GF-D8 (cell line): ENCODE measurements at places on chromosomes 5 and 9.

GRCh38 chr9:89872426-89872912 lies 267.7 kb downstream of the GADD45G start:
- DNase-seq = no peak

- DNase-seq = no peak
Observed at GRCh38 chr5:91864962-91865361, 481.8 kb upstream of the ARRDC3 start.

- no peak for DNase-seq
Observed at GRCh38 chr5:57681942-57682341, 199.3 kb upstream of the ACTBL2 start.

- no peak for DNase-seq
Observed at GRCh38 chr5:9766581-9766980, 136.4 kb upstream of the TAS2R1 start.

GRCh38 chr9:72506615-72507014 lies 14.8 kb upstream of the TMC1 start:
- DNase-seq = no peak

- no peak for DNase-seq
Observed at GRCh38 chr5:172971482-172971881, 12.1 kb upstream of the ATP6V0E1 start.

DNA sequence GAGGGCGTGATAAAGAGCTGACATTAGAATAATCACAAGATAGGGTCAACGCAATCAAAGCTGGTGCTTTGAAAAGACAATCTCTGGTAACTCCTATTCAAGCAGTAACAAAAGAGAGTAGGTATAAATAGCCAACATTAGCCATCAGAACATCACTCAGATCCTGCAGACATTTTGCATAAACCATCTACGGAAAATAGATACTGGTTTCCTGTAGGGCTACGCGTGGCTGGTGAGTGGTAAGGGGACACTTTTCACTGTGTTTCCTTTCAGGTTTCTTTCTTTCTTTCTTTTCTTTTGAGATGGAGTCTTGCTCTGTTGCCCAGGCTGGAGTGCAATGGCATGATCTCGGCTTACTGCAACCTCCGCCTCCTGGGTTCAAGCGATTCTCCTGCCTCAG lies 22.3 kb downstream of the TTF1 start:
- DNase-seq = no peak

DNA sequence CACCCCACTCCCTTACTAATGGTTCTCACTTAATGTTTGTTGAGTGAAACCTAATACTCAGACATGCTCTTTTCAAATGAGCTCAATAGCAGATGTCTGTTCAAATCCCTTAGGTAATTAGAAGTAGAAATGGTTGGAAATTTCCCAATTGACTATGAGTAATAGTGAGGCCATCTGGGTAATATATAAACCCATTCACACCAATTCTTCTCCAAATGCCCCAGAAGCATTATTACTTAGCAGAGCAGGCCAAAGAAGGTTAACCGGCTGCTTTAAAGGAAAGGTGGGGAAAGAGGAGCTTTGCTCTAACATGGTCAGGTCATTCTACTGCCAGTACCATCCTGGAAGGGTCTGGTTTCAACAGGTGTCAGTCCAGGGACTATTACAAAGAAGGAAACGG lies 119.5 kb upstream of the MTAP start:
- no peak for DNase-seq

DNA sequence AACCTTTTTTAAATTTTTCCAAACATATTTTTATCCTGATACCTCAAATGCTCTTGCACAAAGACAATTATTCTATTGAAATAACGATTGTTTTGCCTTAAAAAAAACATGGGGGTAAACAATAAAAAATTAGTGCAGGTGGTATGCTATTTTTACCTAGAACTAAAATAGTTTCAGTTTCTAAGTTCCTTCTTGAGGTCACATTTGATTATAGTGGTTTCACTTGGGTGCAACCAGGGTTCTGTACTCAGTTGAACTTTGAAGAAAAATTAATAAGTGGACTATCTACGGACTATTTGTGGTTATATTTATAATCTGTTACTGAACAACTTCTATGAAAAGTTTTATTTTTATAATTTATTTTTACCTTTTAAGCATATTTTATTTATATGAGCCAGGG lies 387.1 kb upstream of the IZUMO3 start:
- DNase-seq = no peak

DNA sequence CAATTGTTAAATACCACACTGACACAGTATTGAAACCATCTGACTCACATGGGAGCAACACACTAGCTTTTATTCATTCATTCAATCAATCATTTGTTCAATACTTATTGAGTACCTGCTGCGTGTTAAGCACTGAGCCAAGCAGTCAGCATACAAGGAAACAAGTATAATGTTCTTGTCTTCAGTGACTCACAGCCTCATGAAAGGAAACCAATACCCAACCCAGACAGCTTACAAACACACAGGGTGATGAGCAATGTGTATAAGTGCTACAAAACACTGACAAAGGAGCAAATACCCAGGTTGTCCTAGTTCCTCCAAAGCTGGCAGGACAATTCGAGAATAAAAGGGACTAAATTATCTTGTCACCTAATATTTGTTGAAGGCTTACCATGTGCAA lies 67.6 kb upstream of the RASEF start:
- no peak for DNase-seq

DNA sequence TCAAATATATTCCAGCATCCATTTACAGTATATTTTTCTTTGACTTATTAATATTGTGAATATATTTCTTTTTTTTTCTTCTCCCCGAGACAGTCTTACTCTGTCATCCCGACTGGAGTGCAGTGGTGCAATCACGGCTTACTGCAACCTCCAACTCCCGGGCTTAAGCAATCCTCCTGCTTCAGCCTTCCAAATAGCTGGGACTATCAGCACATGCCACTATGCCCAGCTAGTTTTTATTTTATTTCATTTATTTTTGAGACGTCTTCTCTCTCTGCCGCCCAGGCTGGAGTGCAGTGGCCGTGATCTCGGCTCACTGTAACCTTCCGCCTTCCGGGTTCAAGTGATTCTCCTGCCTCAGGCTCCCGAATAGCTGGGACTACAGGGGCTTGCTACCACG lies 7.4 kb upstream of the GLIPR2 start:
- DNase-seq = peak; percentile 34

DNA sequence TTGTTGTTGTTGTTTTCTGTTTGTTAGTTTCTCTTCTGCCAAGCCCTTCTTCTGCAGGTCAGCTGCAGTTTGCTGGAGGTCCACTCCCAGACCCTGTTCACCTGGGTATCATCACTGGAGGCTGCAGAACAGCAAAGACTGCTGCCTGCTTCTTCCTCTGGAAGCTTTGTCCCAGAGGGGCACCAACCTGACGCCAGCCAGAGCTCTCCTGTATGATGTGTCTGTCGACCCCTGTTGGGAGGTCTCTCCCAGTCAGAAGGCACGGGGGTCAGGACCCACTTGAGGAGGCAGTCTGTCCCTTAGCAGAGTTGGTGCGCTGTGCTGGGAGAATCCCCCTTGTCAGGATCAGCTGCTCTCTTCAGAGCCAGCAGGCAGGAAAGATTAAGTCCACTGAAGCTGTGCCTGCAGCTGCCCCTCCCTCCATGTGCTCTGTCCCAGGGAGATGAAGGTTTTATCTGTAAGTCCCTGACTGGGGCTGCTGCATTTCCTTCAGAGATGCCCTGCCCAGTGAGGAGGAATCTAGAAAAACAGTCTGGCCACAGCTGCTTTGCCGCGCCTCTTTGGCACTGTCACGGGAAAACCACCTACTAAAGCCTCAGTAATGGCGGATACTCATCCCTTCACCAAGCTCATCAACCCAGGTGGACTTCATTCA lies 299.2 kb downstream of the EDIL3 start:
- no peak for DNase-seq

- DNase-seq = no peak
Observed at GRCh38 chr9:70049236-70049635, 5.6 kb downstream of the MAMDC2 start.

- DNase-seq = no peak
Observed at GRCh38 chr5:16740811-16741392, 124.1 kb upstream of the RETREG1 start.

GRCh38 chr9:127389381-127390247 lies 7.4 kb upstream of the SLC2A8 start:
- DNase-seq = no peak

GRCh38 chr5:139875957-139876356 lies 80.3 kb downstream of the PSD2 start:
- no peak for DNase-seq

- DNase-seq = no peak
Observed at GRCh38 chr5:115455301-115455707, 89.3 kb downstream of the FEM1C start.

DNA sequence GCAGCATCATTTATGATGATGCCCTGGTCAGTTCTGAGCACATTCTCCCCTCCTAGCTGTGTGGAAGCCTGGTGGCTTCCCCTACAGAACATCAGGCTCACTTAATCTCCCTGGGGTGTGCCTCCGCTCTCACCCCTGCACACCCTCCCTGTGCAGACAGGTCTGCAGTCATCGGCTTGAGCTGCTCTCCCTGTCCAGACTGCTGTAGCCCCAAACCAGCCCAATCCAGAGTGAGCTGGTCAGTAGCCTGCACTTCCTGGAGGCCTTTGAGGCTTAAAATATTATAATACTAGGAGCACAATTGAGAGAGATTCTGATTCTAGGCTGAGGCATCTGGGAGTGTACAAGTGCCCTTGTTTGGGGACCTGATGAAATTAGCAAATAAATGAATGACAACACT lies 60.2 kb downstream of the PPARGC1B start:
- no peak for DNase-seq

- DNase-seq = no peak
Observed at GRCh38 chr5:160174780-160175437, 54.4 kb upstream of the FABP6 start.

DNA sequence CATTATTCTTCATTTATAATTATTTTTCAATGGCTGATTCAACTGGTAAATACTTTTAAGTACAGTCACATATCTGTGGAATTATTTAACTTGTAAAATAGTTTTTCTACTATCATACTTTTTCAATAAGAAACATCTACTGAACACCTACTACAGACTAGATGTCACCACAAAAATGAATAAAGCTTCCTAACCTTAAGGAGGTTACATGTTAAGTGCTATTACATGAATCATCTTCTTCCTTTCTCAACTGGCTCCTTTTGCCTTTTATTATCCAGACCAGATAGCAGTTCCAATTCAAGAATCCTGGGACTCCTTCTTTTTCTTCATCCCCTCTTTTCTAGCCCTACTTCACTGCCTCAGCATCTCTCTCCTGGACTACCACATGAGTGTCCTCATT lies 4.7 kb downstream of the PGGT1B start:
- DNase-seq = no peak

DNA sequence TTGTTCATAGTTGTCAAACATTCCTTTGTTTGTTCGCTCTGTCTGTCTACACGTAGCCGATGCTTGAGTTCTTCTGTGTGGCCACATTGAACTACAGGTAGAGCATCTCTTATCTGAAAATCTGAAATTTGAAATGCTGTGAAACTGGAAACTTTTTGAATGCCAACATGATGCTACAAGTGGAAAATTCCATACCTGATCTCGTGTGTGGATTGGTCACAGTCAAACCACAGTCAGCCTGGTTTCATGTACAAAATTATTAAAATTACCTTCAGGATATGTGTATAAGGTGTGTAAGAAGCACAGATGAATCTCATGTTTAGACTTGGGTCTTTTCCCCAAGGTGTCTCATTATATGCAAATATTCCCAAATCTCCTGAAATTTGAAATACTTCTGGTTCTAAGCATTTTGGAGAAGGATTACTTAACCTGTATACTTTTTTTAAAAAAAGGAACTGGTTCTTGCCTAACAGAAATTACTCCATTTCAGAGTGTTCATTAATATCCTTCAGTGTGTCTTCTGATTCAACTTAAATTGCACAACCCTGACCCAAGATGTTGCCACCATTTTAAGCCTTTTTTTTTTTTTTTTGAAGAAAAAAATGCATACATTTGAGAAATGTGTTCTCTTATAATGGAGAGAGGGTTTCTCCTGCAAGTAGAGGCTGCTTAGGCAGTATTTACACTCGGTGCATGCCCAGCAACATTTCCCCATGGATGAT lies 254.3 kb downstream of the MAST4 start:
- peak; percentile 15 for DNase-seq

DNA sequence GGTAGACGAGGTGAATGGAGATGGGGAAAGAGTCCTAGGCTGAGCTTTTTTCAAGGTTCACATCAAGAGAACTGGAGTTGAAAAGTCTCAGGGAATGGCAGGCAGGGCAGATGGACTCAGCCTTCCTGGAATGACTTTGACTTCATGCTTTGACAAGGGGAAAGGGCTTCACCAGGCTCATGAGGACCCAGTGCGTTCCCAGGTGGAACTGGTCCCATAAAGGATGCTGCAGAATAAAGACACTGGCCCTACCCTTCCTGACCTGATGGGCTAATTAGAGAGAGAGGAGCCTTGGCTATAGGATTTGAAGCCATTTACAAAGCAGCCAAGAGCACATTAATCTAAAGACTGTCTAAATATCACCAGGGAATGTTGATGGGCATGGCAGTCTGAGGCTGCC lies 63.8 kb downstream of the IL31RA start:
- DNase-seq = no peak

DNA sequence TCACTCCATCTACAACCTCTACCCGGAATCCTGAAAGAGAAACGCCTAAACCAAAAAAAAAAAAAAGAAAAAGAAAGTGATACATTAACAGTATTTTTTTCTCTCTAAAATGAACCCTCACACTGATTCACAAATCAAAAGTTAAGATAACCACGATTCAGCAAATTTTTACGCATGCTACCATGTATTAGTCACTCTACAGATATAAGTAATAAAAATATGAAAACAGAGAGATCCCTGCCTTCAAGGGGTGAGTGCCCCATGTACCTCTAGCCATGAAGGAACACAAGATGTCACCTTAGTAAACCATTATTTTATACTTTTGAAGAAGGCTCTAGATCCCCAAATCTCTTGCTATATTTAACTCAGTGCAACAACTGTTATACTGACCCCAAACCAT lies 33.4 kb downstream of the CEMIP2 start:
- DNase-seq = no peak

GRCh38 chr5:43711496-43711895 lies 108.5 kb downstream of the NNT start:
- no peak for DNase-seq

GRCh38 chr9:6034954-6035353 lies 19.5 kb upstream of the RANBP6 start:
- no peak for DNase-seq

GRCh38 chr5:14531668-14532067 lies 49.9 kb upstream of the OTULINL start:
- DNase-seq = no peak
